Stimulated activated CD4-positive, alpha-beta T cell treated with anti-CD3 and anti-CD28 coated beads, Interleukin-1b, Interleukin-23, amount 100 ng/mL, for 1 hour (primary cell): ENCODE measurements at places on chromosomes 7 and 10.

- no peak for DNase-seq
These were observed 98.1 kb downstream of the DPY19L1 start for GRCh38 chr7:34939175-34939574.

DNA sequence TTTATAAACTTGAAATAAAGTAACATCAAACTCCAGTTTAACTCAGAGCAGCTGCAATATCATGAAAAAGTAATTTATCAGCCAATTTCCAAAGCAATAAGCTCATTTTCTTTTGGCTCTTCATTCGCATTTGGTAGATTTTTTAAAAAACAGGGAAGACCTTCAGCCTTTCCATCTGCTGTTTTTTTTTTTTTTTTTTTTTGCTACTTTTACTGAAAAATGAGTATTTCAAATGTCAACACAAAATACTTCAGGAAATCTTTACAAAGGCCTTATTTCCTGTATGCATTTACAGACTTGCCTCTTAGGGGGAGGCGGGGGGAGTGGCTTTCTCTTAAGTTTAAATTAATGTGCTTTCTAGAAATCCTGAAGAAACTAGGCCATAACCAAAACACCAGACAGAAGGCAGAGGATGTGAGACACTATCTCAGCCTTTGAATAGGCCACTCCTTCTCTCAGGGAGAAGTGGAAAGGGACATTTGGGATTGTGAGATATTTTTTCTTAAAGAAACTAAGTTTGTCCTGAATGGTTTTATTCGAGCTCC lies 91.8 kb downstream of the COL28A1 start:
- no peak for DNase-seq

DNA sequence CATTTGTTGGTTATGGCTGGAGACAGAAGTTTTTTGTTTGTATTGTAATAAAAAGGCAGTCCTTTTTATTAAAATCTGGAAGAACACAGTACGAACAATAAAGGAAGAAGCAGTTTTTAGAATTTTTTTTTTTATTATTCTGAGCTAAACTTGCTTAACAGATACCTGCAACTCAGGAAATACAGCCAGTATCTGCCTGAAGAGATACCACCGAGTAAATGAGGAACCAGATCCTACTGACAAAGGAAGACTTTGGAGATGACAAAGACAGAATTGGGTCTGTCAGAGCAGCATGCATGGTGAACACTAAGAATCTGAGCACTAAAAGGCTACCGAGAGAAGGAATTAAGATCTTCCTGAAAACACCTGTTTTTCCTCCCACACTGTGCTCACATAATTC lies 1335.9 kb upstream of the SORCS1 start:
- DNase-seq = no peak

DNA sequence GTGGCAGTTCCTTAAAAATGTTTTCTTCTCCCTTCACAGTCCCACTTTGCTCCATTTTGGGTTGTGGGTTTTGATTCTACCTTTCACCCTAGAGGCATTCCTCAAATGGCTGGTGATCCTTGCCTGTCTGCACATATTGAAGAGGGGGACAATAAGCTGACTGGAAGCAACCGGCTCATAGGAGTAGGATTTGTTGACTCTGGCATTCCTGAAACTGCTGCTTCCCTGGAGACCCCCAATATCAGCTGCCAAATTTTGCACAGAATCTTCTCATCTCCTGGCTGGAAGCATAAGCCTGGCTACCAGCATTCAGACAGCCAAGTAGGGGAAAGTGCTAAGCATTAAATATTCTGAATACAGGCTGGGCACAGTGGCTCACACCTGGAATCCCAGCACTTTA lies 53.7 kb downstream of the KIF5B start:
- no peak for DNase-seq

DNA sequence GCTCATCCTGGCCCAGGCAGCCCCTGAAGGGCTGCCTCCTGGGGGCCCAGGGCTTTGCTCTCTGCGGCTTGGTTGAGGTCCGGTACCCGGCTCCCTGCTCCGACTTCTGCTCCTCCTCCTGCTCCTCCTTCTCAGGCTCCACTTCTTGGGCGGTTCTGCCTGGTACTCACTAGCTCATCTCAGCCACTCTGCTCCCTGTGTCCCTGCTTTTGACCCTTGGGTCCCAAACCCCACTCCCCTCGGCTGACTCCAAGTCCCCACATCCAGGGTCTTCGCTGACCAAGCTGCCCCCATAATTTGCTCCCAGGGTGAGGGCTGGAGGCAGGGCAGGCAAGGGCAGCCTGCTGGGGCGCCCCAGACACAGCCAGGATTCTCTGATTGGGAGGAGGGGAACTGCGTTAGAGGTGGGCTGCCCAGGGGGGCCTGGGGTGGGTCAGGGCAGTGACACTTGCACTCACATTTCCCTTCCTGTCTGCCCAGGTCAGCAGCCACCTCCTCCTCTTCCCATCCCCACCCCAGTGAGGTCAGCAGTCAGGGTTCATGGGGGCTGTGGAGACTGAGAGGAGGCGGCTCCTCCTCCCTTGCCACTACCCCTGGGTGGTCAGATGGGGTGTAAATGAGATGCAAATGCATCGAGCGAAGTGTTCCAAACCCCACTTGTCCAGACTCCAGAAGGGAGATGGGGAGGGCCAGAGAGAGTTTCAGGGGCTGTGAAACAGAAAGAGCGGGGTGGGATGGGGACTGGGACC lies 2.2 kb downstream of the SMARCD3 start:
- no peak for DNase-seq

DNA sequence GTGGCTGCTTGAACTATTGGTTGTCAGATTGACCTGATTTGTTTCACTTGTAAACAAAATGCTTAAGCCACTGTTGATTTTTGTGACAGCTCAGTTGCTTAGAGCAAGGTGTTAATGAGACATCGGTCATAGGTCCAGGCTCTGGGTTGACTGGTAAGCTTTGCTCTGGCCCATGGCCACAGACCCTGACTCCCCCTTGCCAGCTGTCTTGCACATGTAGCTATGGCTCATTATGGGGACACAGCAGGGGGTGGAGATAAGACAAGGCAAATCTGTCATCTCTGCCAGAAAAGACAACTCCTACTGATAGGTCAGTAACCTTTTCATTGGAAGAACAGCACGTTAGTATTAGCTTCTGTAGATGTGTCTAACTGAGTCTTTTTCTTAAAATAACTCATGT lies 95.3 kb downstream of the KAT6B start:
- DNase-seq = no peak

DNA sequence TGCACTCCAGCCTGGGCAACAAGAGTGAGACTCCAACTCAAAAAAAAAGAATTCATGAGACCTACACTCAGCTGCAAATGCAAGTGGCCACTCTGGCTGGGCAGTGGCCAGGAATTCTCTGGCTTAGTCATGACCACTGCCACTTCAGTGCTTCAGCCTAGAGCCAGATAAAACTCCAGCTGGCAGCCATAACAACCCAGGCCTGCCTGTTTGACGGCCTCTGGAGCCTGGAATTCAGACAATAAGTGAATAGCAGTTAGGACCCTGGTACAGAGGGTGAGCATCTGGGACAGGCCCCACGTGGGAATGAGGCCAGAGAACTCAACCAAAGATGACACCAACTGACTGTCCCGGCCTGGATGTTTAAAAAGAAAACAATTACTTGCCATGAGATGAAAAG lies 18.9 kb downstream of the RCC1L start:
- DNase-seq = no peak

GRCh38 chr10:86827639-86828038 lies 71.2 kb downstream of the BMPR1A start:
- DNase-seq = no peak
